Activated CD4-positive, alpha-beta T cell treated with anti-CD3 and anti-CD28 coated beads, Interleukin-2, amount 50 U/mL, for 24 hours (primary cell): ENCODE measurements at places on chromosomes 2 and 18.

DNA sequence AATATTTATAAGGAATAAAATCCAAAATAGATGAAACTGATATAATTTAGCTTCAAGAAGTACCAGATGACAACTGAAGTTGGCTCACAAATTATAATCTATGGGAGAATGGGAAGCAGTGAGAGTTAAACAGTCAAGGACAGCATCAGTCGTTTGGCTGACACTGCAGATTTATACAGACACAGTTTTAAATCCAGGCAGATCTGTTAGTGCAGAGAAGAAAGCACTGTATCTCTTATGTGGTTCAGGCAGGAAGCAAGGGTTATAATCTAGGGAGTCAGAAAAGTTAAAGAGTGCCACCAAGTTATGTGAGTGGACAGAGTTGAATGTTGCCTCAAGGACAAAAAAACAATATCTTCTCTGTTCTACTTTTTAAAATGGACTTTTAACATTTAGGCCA, 880.2 kb downstream of the TSN start:
- DNase-seq = no peak

DNA sequence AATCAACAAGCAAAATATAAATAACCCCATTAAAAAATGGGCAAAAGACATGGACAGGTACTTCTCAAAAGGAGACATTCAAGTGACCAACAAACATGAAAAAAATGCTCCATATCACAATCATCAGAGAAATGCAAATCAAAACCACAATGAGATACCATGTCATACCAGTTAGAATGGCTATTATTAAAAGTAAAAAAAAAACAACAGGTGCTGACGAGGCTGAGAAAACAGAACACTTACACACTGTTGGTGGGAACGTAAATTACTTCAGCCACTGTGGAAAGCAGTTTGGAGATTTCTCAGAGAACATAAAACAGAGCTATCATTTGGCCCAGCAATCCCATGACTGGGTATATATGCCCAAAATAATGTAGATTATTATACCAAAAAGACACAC, 69.1 kb downstream of the CWC22 start:
- no peak for DNase-seq

DNA sequence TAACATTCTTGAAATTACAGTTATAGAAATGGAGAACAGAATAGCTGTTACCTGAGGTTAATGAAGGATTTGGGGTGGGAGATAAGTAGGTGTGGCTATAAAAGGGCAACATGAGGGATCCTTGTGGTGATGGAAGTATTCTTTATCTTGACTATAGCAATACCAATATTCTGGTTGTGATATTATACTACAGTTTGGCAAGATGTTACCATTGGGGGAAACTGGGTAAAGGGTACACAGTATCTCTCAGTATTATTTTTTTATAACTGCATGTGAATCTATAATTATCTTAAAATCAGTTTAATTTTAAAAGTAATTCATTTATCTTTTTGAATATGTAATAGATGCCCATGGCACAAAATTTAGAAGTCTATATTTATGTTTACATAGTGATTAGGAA, 8.1 kb downstream of the SCRN3 start:
- DNase-seq = no peak

- DNase-seq = no peak
Observed at GRCh38 chr2:119426396-119426675, 5.3 kb upstream of the TMEM37 start.

DNA sequence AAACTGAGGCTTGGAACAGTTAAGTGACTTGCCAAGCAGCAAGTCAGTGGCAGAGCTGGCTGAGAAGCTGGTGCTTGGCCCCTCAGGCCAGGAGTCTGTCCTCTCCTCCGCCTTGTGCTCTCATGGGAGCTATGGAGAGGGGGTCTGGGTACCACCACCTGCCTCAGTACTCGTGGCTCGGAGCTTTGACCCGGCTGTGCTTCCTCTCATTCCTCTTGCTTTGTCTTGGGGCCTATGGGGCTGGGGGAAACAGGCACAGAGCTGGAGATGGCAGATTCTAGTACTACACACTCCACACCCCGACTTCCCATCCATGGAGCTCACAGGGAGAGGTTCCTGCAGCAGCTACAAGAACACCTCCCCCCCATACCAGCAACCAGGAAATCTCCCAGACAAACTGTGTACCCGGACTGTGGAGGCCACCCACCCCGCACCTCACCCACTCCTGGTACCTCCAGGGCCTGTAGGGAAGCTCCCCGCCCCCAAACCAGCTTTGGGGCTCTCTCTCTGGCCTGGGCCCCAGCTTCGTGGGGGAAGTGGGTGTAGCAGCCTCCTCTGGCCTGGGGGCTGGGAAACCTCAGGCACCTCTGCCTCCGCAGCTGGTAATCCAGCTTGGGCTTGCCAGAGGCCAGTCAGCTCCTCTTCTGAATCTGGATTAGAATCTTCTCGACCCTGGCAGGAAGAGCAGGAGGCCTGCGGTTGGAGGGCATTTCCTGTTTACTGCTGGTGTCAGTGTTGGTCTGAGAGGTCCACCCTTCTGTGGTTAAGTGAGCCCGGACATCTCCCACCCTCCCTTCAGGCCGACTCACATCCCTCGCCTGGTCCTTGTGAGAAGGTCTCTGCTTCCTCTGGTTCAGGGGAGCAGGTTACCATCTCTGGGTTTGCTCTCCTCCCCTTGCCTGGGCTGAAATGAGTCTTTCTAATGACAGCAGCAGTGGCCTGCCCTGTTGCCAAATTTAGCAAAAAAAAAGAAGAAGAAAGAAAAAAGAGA, 22.3 kb upstream of the RHOB start:
- DNase-seq = no peak

GRCh38 chr2:184558713-184559464, 39.4 kb upstream of the ZNF804A start:
- DNase-seq = no peak

DNA sequence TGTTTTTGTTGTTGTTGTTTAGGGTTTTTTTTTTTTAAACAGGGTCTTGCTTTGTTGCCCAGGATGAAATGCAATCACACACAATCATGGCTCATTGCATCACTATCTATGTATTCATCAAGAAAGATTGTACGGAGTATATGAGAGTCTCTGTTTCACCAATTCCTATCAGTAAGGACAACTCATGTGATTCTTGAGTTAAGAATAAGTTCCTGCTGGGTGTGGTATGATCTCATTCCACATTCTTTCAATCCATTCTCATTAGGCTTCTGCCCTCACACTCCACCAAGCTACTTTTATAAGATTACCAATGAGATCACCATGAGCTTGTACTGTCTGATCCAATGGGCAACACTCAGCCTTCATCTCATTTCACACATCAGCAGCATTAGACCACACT, 9.1 kb upstream of the AP1S3 start:
- no peak for DNase-seq

DNA sequence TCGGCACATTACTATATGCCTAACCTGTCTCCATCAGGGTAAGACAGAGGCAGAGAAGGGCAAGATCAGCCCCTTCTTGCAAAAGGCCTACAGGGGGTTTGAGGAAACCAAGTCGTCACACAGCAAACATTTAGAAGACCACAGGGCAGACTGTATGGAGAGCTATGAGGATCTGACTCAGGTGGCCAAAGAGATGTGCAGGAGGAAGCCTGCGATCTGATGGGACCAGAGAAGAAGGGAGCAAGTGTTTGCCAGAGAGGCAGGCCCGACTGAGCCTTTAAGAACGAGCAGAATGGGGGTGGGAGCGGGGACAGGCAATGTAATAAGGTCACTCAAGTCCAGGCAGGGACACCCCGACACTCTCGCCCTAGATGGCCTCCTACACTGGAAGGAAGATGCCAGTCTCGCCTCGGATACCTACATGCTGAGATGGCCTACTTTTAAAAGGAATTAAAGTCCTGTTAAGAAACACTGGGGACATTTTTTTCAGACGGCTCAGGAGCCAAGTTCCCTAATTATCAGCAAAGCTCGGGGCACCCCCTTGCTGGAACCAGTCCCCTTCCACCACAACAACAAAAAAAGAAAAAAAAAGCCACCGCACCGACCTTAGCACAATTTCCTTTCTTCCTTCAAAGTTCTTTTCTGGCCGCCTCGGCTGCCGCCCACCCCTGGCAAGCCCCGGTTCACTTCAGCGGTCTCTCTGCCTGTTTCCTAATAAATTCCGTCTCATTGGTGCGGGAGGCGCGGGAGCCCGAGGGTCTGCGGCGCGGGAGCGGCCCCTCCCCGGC, 1.5 kb downstream of the SFXN5 start:
- no peak for DNase-seq

DNA sequence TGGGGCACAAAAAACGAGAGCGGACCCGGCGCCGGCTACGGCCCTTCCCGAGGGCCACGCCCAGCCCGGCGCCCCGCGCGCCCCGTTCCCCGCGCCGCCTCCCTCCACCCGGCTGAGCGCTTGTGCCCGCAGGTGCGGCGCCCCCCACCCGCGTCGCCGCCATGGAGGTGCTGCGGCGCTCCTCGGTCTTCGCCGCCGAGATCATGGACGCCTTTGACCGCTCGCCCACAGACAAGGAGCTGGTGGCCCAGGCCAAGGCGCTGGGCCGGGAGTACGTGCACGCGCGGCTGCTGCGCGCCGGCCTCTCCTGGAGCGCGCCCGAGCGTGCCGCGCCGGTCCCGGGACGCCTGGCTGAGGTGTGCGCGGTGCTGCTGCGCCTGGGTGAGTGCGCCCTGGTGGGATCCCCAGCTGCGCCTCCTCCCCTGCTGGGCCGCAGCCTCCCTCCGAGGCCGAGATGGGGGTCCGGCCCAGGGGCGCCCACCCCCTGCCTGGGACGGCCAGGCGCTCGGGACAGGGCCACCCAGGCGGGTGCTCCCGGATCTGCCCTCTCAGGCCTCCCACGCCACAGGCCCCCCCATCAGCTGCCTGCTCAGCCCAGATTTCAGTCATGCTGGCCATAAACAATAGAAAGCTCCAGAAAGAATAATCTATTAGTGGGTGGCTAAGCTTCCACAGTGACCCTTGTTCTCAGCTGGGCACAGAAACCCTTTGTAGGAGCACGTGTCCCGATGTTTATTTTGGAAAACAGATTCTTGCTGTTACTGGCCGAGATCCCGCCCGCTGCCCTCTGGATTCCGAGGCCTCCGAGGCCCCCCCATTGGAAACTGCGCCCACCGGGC, 997 bp downstream of the BOK start:
- no peak for DNase-seq

DNA sequence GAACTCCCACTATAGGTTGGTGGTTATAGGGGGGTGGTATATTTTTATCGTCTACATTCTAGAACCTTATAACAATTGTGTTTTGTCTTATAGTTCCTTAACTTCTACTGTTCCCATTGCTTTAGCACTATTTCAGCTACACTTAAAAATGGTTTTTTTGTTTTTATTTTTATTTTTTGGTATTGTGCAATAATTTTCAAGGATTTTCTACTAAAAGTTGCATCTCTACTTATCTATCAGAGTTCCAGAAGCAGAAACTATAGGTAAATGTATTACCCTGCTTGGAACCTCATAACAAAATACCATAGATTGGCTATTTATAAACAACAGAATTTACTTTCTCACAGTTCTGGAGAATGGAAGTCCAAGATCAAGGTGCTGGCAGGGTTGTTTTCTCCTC, 981.6 kb upstream of the CNTNAP5 start:
- DNase-seq = no peak

- no peak for DNase-seq
Observed at GRCh38 chr2:33256162-33256755, 220.2 kb upstream of the RASGRP3 start.

DNA sequence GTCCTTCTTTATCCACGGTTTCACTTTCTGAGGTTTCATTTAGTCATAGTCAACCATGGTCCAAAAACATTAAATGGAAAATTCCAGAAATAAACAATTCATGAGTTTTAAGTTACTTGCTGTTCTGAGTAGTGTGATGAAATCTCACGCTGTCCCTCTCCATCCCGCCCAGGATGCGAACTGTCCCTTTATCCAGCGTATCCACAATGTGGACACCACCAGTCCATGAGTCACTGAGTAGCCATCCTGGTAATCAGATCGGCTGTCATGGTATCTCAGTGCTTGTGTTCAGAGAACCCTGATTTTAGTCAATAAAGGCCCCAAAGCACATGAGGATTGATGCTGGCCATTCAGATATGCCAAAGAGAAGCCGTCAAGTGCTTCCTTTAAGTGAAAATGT, 3.7 kb downstream of the SP140L start:
- no peak for DNase-seq

DNA sequence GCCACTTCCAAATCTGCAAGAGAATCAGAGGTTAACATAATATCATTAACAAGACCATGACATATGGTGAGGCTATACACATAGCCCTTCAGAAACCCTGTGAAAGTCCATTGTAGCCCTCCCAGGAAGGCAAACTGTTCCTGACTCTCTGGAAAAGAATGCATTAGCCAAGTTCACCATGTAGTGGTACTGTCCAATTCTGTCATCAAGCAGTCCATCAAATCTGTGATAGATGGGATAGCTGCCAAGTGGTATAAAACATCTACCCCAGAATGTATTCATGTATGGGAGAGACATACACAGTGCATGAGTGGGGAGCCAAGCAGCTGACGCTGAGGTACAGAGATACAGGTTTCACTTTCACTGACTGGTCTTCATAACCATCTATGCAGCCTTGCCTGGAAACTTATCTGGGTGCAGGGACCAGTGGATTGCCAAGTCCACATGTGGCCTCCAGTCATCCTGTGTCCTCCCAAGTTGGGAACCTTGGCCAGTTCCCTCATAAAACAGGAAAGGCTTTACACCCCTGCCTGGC, 281.1 kb downstream of the MBD2 start:
- DNase-seq = no peak

DNA sequence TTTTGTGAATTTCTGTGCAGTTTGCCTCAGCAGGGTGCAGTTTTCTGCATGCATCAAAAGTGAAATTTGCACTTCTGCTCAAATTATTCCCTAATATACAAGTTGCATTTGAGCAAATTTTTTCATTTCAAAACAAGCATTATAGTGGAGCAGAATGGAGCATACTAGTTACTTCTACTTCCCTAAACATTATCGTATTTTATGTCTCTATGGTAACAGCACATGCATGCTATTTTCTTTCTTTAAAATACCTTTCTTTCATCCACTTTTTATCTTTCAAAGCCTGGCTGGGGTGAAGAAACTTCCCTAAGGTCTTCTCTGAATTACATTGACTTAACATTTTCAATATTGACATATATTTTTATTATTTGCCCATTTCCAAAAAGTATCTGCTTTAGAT, 11.2 kb downstream of the RHBDD1 start:
- DNase-seq = no peak

DNA sequence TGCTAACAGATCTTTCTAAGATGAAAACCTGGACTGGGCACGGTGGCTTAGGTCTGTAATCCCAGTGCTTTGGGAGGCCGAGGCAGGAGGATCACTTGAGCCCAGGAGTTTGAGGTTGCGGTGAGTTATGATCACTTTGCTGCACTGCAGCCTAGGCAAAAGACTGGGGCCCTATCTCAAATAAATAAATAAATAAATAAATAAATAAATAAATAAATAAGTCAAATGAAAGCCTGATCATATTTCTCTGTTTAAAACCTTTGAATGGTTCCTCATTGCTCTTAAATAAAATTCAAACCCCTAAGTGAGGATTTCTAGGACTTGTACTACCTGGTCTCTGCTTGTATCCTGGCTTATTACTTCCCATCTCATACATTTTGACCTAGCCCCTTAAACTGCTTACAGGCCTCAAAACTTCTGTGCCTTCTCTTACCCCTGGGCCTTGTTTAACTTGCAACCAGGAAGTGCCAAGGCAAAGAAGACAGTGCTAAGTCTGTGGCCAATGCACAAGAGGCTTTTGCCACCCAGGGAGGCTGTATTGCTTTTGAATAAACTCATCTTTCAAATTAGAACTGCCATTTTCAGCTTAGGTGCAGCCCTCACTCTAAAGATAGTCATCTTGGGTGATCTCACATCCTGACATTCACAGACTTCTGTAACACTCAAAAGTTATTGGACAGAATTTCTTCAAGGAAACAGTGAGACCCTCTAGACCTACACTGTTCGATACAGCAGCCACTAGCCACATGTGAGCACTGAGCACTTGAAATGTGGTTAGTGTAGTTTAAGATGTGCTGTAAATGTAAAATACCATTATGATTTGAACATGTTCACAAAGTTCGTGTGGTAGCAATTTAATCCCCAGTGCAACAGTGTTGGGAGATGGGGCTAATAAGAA, 73.7 kb downstream of the POLE4 start:
- no peak for DNase-seq
